ENCODE measurements at places on chromosomes 1 and 21.

DNA sequence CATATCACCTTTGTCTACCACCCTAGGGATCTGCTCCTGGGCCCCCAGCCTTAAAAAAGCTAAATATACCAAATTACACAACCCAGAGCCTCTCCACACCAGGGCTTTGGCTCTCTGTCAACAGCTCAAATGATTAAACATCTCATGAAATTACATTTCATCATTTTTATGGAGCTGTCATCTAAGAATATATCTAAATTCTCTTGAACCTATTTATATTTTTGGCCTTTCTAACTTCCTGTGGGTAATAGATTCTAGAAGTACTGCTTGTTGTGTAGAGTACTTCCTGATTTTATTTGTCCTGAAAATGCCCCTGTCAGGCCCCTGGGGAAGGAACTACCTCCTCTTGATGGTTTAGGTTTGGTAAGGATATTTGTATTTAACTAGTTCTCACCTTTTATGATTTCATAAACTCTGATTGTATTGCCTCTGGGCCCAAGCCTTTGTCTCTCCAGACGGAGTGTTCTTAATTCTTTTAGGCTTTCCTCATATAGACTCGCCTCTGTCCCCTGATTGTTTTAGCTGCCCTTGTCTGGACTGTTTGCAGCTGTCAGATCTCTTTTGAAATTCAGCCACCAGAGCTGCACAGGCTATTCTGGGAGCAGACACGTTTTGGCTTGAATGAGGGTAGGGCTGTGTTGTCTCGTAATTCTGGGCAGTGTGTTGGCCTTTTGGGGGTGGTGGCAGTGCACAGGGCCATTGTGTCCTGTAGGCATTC is 16.6 kb downstream of the MYOG start:
- ATAC-seq, result no peak

- ATAC-seq, result peak; percentile 15
These were observed 32.2 kb downstream of the BATF3 start for GRCh38 chr1:212667223-212668139.

DNA sequence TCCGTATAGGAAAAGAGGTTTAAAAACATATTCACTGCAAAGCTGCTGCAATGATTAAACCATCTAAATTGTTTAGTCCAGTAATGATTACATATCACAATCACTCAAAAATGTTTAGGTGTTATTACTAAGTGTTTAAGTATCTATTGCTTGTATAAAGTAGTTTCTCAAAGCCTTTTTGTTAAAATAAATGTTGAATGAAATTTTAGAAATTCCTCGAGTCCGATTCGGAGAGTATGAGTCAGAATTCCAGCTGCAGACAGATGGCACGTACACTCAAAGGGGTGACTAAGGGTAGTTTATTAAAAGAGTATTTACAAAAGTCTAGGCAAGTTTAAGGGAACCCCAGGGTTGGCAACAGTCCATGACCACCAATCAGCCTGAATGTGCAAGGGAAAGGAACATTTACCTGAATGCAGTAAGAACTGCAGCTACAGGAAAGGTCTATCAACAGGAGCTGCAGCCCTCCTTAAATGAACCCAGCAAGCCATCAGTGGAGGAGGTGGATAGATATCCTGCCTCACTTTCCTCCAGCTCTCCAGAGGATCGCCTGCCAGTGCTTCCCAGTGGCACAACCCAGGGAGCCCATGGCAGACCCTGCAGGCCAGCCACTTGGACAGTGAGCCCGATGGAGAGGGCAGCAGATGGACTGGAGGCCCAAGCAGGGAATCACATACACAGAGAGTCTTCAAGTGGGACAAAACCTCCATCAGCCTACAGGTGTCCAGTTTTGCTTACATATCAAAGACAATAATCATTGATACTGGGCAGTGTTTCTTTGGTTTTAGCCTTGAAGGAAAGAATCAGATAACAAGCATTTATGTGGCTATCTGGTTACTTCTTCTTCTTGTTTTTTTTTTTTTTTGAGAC is 92.1 kb upstream of the SLC44A3 start:
- no peak for ATAC-seq

DNA sequence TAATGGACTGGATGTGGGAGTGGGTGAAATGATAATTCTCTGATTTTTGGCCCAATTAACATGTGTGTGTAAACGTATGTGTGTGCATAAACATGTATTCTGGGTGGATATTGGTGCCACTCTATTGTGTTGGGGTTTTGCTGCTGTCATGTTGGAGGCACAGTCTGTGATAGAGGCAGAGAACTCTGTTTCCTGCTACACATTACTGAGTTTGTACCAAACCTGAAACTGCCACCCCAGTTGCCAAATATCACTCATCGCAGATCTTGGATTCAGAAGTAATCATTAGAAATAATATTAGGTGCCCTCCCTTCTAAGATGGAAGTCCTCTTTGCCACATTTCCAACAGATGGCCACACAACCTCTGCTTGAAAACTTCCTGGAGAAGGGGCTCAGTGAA is 13.8 kb downstream of the FASLG start:
- ATAC-seq, result no peak

DNA sequence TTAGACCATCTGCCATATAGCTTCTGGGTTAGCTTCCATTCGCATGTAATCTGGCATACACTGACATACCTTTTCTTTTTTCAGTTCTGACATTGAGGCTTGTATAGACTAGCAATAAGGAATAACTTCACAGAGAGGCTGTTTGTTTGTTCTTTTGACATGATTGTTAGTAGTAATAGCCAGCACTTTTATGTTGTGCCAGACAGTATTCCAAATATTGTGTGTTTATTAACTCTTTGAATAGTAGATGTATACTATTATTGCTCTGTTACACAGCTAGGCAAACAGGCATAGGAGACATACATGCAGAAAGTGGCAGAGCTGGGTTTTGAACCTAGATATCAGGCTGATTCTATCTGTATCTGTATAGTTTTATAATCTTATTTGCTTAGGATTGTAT is 12.6 kb downstream of the SMG7 start:
- no peak for ATAC-seq

GRCh38 chr1:2891923-2892448 is 90.5 kb upstream of the TTC34 start:
- no peak for ATAC-seq

All from activated T-helper 17 cell treated with anti-CD3 and anti-CD28 coated beads, Interleukin-2, amount 50 U/mL, for 72 hours (primary cell).